Stimulated activated CD8-positive, alpha-beta memory T cell treated with anti-CD3 and anti-CD28 coated beads, Interleukin-4, amount 100 ng/mL, for 4 hours (primary cell): ENCODE measurements at places on chromosomes 11 and 22.
A peak's percentile ranks its signal among the peaks of the same experiment; 100 is the strongest.

DNA sequence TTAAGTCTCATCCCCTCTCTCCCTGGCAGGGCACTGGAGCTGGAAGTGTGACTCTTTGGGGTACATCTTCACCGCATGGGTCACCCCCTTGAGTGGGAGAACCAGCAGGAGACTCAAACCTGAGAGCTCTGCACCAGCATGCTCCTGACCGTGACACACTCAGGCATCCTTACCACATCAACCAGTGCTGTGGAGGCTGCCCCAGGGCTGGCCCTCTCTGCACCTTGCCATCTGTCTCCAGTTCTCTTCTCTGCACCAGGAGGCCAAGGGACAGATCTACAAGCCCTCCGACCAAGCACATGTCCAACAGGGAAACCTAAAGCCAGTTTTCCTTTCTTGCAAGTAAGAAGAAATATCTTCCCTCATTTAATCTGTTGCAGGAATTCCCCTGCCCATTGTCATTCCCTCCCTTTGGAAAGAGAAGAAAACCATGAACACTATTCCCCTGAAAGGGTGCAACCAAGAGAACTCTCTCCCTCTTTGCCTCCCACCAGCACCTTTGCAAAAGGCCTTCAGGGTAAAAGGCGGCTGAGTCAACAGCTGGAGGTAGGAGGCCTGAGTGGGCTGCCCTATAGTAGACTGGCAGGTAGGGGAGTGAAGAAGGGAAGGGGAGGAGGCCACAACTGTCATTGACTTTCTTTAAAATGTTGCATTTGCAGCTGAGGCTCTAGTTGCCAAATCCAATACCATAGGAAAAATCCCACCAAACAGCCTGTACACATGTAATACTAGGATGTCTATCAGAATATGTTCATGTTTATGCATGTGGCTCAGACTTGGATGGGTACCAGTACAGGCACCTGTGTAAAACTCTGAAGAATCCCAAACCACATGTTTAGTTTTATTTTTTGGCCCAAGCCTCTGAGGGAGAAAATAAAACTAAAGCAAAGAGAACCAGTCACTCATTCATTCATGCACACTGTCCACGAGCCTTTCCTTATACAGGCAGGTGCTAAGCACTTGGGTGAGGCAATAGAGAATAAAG lies 117.0 kb downstream of the WT1 start:
- DNase-seq, result no peak

- no peak for DNase-seq
Measured at GRCh38 chr11:26276798-26277424, 55.0 kb upstream of the ANO3 start.

DNA sequence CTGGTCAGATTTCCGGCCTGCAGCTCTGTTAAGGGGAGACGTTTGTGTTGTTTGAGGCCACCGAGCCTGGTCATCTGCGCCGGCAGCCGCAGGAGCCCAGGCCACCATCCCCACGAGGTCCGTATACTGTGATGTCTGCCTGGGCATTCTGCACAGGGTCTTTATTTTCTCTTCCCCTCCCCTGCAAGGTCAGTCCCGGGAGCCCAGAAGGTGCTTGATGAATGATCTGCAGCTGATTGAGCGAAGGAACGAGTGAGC lies 45.4 kb downstream of the CTTN start:
- DNase-seq, result no peak

DNA sequence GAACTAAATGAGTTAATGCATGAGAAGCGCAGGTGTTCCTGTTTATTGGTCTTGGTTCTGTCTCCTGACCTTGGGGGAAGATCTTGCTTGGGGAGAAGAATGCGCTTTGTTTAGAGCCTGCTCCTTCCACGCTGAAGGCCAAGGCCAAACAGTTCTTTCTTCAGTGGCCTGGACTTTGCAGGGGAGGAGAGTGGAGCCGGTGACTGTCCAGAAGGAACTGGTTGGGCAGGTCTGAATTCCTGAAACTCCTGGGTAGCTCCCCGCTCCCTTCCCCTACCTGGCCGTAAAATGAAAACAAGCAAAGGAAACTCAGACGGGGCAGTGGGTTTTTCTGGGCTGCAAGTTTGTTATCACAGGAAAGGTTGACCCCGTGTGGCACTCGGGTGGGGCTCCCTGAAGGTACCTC lies 3.6 kb downstream of the ARHGAP8 start:
- DNase-seq, result no peak

GRCh38 chr11:134610116-134610910 lies 198.3 kb upstream of the B3GAT1 start:
- DNase-seq, result no peak

- DNase-seq, result no peak
Measured at GRCh38 chr11:74269161-74269811, 42.2 kb downstream of the P4HA3 start.

GRCh38 chr22:38290347-38290746 lies 17.5 kb upstream of the TMEM184B start:
- DNase-seq, result no peak

GRCh38 chr11:69283446-69283845 lies 10.5 kb upstream of the MYEOV start:
- DNase-seq, result no peak

- DNase-seq, result no peak
Measured at GRCh38 chr11:44886790-44887140, 63.9 kb downstream of the TP53I11 start.

DNA sequence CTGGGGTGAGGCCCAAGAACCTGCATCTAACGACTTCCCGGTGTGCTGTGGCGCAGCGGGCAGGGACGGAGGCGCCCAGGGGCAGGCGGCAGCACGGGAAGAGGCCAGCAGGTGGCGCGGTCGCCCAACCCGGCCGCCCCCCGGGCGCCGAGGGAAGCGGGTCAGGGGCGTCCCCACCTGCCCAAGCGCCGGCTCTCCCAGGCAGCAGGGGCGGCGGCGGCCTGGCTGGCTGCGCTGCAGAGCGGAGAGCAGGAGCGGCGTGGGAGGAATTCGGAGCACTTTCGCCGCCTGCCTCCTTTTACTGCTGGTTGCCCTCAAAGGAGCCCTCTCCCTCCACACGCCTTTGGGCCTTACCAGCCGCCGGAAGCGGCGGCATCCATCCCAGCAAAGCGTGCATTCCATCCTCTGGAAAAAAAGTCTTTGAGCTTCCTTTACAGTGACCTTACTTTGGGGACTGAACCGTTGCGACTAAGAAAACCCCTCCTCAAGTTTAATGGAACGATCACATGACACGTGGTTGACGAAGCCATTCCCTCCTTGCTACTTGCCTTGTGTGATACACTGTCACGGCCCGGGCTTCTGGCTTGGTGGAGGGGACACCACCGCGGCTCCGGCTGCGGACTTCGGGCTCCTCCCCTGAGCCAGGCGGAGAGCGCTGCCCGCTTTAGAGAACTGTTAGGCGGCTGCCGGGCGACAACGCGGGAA lies 106.8 kb upstream of the CLMP start:
- peak; percentile 10 for DNase-seq

GRCh38 chr11:119218141-119218878 lies 12.2 kb downstream of the CBL start:
- DNase-seq, result no peak

GRCh38 chr11:35479731-35480130 lies 45.7 kb downstream of the PAMR1 start:
- DNase-seq, result no peak

- DNase-seq, result no peak
Measured at GRCh38 chr11:11538277-11538960, 83.4 kb downstream of the GALNT18 start.

- no peak for DNase-seq
Measured at GRCh38 chr11:29017941-29018340, 909.8 kb downstream of the METTL15 start.

DNA sequence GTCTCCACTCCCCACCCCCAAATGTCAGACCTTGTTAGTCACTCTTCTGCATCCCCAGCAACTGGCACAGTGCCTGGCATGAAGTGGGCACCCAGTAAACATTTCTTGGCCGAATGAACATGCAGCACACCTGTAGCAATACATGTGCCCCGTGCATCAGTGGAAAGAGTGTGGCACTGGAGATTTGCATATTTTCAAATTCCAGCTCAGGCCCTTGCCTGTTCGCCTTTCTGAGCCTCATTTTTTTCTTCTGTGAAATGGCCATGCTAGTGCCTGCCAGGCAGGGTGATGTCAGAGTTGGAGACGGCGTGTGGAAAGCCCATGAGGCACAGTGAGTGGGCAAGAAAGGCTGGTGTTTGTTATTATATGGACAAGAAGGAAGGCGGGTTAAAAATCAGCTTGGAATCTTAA lies 38.7 kb downstream of the CD82 start:
- no peak for DNase-seq

DNA sequence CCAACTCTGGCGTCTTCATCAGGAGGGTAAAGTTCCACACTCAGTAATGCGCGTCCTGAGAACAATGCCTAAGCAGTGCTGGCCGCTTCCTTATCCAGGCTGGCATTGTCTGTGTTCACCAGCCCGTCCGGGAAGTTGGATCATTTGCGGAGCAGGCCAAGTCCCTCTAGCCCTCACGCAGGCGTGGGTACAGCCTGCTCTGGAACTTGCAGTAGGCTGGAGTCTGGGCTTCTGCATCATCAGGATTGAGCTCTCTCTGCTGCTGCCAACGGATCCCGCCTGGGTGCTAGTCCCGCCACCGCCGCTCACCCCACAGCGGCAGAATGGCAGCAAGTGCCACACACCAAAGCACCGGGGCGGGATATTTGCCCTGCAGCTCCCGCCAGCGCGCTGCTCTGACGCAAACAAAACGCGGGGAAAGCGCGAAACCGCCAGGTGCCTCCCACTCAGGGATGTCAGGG lies 29.0 kb downstream of the GLYATL1 start:
- no peak for DNase-seq

GRCh38 chr11:120629407-120630080 lies 118.0 kb downstream of the GRIK4 start:
- DNase-seq, result no peak

DNA sequence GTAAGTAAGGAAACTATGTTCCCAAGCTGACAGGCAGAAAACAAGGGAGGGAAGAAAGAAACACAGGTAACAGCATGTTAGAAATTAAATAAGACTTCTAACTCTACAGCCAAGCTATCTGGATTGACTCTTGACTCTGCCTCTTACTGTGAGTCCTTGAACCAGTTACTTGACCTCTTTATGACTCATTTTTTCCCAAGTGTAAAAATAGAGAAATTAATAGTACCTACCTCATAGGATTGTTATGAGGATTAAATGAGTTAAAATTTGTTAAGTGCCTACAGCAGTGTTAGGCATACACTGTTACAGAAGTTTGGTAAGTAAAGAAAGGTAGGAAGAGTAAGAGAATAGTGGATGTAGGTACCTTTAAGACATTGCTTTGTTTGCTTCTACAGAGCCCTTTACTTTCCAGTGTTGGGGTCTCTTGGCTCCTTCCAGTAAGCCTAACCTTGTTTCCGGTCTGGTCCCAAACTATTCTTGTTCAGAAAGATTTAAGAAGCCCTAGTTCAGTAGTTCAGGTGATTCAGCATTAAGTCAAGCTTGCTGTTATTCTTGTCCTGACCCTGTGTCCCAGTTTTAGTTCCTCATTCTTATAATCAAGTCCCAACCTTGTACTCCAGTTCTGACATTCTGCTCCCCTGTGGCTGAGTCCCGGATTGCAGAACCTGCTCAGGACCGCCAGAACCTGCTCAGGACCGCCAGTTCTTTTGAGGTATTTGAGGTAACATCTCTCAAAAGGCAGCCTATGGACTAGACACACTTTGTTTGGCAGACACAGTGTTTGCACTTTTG lies 963.4 kb upstream of the CCDC90B start:
- DNase-seq, result no peak

- no peak for DNase-seq
Measured at GRCh38 chr11:22674470-22675439, 8.3 kb downstream of the GAS2 start.

DNA sequence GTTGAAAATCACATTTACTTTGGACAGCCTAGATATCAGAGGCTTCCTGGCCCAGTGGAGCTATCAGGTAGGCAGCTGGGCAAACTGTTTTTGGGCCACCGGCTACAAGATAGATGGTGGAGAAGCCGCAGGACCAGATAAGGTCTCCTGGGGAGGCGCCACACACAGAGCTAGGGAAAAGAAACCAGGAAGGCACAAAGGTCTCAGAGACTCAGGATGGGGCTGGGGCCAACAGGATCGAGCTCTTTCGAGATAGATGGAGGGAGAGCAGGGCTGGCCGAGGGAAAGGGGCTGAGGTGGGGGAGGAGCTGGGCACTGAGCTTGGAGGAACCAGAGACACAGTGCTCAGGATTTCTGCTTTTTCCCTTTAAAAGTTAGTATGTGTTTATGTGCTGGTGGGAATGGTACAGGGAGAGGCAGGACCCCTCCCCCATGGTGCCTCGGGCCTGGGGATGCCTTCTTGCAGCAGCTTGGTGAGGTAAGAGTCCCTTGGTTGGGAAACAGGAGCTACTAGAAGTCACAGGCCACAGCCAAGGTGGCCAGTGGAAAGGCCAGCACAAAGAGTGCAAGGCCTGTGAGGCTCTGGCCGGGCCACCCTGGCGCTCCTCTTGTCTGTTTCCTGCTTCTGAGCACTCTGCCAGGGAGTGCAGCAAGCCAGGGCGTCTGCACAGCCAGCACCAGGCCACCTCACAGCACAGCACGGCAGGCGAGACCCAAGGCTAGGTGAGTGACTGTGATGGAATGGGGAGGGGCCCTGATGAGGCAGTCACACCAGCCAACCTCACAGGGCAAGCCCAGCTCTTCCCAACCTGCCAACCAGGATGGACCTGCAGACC lies 11.5 kb upstream of the NAP1L4 start:
- DNase-seq, result no peak

DNA sequence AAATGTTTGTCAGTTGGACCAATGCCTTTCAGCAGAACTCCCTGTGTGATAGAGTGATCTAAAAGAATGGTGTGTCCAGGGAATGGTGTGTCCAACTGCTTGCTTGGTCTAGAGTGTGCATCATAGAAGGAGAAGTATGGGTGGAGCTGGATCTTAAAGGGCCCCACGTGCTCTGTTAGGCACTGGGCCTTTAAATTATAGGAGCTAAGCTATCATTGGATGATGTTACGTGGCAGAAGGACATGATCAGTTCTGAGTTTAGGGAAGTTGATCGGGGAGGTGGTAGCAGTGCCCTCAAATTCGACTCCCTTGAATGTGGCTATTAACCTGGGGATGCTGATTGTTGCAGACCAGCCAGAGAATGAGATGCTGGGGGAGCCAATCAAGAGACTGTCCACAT lies 16.4 kb downstream of the STX3 start:
- DNase-seq, result no peak

DNA sequence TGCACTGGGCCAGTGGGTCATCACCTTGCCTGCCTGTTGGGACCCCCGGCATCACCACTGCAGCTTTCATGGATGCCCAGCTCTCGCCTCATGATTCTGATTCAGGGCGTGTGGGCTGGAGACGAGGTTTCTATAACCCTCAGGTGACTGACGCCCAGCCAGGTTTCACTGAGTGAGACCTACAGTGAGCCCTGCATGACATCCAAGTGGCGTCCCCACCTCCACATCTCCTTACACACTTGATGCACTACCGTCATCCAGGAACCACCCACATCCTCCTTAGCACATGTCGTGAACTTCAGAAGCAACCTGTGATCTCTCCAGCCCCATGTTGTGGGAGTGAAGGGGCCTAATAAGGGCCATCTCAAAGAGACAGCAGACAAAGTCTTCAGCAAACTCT lies 257.5 kb downstream of the CTTN start:
- DNase-seq, result no peak

GRCh38 chr11:78929906-78930220 lies 355.2 kb upstream of the NARS2 start:
- DNase-seq, result no peak
